MG63 (cell line): ENCODE measurements at places on chromosomes 1 and 21.

GRCh38 chr21:26837539-26837938, 7.7 kb downstream of the ADAMTS1 start:
- no peak for DNase-seq

DNA sequence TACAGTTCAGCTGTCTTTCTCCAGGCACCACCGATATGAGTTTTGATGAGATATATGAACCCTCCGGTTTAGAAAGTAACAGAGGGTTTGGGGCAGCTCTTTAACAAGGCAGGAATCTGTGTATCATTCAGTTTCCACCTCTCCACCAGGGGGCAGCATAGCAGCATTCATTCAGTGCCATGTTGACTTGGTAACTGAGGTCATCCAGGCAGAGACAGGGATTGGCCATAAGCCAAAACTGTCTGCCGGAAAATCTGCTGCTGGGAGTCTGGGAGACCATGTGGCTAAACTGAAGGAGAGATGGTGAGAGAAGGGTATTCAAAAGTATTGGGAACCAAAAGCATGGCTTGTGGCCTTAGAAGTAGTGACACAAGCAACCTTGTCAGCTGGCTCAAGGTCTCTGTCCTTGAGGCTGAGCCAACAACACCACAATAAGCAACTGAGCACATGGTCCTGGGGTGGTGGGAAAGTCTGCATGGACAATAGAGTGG, 98.5 kb downstream of the LMX1A start:
- DNase-seq: peak; percentile 75

DNA sequence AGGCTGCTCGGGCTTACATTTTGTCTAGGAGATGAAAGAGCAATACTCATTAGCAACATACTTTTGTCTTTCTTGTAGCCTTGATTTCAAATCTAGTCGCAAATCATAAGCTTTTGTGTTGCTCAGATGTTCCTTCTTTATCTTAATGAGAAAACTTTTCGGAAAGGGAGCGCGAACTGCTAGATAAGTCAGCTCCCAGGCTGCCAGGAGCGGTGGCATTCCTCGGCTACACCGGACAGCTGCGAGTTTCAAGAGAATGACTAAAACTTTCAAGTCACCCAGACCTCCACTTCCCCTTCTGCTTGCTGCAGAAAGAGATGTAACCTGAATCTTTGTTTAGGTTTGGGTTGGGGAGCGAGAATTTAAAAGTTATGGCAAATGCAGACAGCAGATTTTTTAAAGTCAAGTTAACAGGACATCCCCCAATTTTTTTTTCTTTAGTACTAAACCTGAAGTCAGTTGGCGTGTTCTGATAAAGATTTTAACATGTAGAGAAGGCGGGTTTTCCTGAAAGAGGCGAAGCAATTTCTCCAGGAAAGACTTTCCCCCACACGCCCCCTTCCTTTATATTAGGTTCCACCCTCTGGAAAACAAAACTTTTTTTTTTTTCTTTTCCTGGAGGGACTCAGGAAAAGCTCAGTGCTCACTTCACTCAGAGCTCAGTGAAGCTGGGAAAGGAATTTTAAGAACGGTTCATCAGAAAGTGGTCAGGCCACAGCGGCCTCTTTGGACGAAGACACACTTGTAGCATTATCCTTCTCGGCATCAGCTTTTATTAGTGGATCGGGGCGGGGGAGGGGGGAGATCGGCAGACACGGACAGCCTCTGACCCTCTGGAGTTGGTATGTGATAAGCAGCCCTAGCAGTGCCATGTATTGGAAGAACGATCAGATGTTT, at the start of gene LHX8:
LHX8 (plus strand) TSS at position 639 of the 897 bp plus-strand sequence. CDS start 2,227 bp downstream, outside the sequence.
- no peak for DNase-seq

- DNase-seq: no peak
Measured at GRCh38 chr1:41621256-41621655, 136.8 kb upstream of the EDN2 start.

DNA sequence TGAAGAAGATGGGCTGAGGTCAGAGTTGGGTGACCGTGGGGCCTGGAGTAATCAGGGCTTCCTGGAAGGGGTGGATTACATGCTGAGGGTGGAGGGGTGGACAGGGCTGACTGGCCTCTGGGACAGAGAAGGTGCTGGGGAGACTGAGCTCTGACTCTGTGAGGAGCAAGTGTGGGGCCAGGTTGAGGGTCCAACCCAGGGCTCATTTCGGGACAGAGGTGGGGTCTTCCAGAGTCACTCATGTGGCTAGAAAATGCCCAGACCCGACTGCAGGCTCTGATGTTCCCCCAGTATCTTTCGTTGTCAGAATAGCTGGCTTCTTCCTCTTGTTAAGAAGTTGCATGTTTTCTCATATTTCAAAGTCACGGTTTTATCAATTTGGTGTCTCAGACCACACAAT, 311.8 kb downstream of the PTPRU start:
- no peak for DNase-seq

DNA sequence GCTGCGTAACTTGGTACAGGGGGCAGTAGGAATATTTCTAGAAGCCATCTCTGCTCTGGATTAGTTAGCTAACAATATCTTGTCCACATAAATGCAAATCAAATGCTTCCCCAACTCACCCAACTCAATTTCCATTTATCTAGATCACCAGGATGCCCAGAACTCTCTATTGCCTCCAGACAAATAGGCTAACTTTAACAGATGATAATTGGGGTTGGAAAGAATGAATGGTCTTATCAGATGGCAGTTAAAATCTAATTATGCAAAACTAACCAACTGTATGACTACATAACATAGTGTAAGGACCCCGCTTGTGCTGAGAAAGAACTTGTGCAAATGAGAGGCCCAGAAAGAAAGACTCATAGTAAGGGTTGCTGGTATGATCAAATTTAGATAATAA, 1024.8 kb downstream of the PLA2G4A start:
- DNase-seq: no peak

DNA sequence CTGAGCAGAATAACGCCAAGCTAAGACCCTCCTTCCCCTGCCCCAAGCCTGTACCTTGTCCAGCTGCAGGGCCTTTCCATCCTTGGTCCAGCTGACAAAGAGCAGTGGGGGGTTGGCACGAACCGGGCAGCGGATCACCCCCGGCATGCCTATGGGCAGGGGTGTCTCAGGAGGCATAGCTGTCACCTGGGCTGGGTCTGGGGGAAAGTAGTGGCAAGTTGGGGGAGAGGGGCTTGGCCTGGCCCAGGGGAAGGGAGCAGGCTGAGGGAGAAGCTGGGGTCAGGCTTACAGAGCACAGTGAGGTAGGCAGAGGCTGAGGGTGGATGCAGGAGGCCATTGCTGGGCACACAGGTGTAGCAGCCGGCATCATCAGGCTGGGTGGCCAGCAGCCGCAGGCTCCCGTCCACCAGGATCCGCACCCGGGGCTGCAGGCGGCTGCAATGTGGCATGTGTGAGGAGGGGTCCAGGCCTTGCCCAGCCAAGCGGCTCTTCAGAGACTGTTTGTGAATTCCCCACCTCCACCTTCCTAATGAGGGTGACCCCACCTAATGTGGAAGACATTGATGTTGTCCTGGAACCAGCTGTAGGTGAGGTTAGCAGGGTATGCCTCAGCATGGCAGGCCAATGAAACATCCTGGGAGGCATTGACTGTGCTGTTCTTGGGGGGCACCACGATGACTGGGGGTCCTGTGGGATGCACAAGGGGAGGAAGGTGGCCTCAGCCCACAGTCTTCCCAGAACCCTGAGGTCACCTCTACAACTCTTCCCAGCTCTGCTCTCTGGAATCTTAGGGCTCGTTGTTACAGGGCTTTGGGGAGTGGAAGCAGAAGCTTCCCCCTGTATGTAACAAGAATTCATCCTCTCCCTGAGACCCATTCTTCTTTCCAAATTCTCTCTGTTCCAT, 9.1 kb upstream of the TAGLN2 start:
- no peak for DNase-seq

- DNase-seq: no peak
Measured at GRCh38 chr21:33116676-33117075, 46.7 kb downstream of the OLIG1 start.

DNA sequence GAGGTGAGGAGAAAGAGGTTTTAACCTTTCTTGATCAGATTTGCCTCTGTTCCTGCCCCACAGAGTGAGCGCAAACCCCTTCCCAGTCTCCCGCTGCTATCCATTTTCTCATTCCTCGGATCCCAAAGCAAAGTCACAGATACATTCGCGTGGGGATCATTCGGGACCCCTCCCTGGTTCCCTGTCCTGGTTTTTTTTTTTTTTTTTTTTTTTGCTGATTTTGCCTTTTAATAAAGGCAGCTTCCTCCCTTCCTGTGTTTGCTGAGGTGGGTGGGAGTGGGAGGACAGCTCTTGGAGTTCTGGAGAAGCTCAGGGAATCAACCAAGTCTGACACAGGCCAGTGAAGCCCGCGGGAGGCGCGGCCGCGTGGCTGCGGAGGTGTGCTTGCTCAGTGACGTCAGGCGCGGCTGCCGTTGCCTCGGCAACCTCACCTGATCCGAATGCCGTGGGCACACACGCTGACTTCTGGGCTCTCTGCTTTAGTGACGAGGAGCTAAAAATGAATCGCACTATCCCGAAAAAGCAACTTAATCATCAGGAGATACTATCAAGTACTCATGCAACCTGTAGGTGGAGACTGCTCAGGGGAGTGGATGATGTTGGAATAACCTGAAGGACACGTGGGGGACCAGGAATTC, 106.4 kb downstream of the TBX19 start:
- DNase-seq: no peak

GRCh38 chr1:119948342-119949214, 52.3 kb upstream of the ADAM30 start:
- peak; percentile 73 for DNase-seq

- DNase-seq: no peak
Measured at GRCh38 chr1:111236806-111237205, 9.3 kb downstream of the CHI3L2 start.

- DNase-seq: no peak
Measured at GRCh38 chr1:6509919-6510291, 18.4 kb upstream of the PLEKHG5 start.

- DNase-seq: no peak
Measured at GRCh38 chr1:173802961-173803360, 21.5 kb upstream of the DARS2 start.

GRCh38 chr1:155527677-155528076, 34.9 kb downstream of the ASH1L start:
- DNase-seq: peak; percentile 15

- no peak for DNase-seq
Measured at GRCh38 chr1:235781807-235782206, 84.9 kb downstream of the LYST start.

DNA sequence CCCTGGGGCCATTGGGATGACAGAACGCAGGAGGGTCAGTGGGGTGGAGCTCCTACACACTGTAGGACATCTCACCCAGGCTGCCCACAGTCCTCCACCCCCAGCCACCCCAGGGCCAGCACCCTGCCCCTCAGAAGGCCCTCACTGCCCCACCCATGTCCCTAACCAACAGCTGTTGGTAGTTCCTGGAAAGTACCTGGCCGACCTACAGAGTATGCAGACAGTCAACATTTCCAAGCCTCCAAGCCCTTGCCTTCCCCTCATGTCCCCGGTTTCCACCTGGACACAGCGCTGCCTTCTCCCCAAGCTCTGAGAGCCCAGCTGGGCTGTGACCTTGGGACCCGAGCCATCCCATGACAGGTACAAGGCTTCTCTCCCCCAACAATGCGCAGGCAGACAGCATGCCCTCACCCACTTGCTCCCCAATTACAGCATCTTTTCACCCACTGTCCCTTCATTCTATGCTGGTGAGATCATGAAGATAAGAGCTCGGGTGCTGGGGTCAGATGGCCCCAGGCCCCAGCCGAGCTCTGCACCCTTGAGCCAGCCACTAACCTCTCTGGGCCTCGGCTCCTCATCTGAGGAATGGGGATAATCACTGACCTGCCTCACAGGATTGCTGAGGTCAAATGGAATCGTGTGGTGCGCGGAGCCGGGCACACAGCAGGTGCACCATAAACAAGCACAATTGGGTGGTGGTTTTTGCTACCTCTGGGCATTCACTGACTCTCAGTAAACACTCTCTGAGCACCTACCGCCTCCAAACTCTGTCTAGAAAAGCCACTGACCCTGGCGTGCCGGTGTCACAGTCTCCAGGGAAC, 11.2 kb downstream of the LAPTM5 start:
- no peak for DNase-seq

- DNase-seq: no peak
Measured at GRCh38 chr1:175193527-175193910, 943 bp upstream of the KIAA0040 start.

- no peak for DNase-seq
Measured at GRCh38 chr1:154572468-154573167, 5.0 kb downstream of the CHRNB2 start.

- peak; percentile 26 for DNase-seq
Measured at GRCh38 chr1:33654267-33654834, 181.9 kb downstream of the ZSCAN20 start.

DNA sequence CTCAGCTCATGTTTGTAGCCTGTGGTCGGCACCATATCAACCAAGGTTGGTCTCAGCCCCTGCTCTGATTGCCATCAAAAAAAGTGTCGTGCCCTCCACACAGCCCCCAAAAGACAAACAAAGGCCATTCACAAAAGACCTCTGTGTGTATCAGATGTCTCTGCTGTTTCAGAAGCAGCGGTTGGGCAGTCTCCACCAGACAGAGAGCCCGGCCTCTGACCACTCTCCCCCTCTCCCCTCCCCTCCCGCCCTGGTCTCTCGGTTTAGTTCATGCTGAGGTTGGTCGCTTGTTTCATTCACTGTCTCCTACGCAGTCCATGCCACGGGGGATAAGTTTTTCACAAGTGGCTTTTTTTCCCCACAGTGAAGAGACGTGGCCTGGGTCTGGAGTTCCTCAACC, 27.1 kb downstream of the ACTA1 start:
- no peak for DNase-seq

DNA sequence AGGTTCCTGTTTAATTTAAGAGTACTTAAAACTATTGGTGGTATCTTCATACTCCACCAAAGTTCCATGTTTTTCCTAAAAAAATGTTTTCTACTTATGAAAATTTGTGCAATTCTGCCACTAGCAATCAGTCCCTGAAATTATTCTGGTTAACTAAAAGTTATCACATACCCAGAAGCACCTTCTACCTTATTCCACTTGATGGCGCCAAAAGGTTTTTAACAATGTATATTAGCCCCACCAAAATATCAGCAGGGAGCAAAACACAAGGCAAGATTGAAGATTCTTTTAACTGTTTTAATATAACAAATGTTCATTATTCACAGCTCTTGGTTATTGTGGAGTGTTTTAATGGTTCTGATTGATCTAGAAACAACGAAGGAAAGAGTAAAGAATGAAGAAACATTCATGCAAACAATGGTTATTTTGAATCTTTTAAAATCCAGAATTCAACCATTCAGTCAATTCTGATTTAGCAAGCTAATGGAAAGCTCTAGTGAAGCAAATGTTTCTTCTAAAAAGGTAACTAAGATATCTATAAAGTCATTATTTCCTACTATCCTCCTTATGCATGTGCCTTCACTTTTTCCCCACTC, 67.2 kb downstream of the TTLL7 start:
- DNase-seq: no peak

- DNase-seq: no peak
Measured at GRCh38 chr1:51669816-51670215, 52.9 kb downstream of the OSBPL9 start.
